ENCODE measurements at places on chromosomes 3 and 15.
A peak's percentile ranks its signal among the peaks of the same experiment; 100 is the strongest.

DNA sequence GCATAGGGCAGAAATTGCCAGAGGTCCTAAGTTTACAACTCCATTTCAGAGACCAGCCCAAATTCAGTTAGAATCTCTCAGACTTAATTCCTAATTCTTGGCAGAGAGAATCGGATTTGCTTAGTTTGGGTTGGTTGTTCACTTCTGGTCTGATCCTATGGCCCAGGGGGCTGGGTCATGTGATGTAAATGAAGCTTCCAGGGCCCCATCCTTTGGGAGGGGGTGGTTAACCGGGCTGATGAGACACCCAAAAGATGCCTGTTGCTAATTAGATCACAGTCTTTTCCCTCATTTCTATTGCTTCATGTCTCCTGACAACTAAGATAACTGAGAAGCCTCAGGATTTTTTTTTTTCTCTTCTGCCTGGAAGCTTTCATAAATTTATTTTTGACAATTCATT is 11.1 kb upstream of the ZNF620 start:
- no peaks in the 10 kb centered on the region for H3K4me1 ChIP-seq
- no peak overlapping the region for H3K27ac ChIP-seq
- no peaks in the 10 kb centered on the region for H3K36me3 ChIP-seq
- no peak for DNase-seq
- H3K27me3 ChIP-seq: no peaks in the 10 kb centered on the region
- no peak overlapping the region for H3K4me3 ChIP-seq

GRCh38 chr3:36901588-36901987 is 43.3 kb downstream of the TRANK1 start:
- H3K4me3 ChIP-seq: no peak overlapping the region
- H3K27me3 ChIP-seq: no peaks in the 10 kb centered on the region
- peaks cover 10% of the 10 kb centered on the region for H3K36me3 ChIP-seq
- no peaks in the 10 kb centered on the region for H3K4me1 ChIP-seq
- DNase-seq: no peak
- H3K27ac ChIP-seq: no peak overlapping the region

- no peaks in the 10 kb centered on the region for H3K27me3 ChIP-seq
- DNase-seq: no peak
- H3K27ac ChIP-seq: no peak overlapping the region
- H3K4me3 ChIP-seq: no peak overlapping the region
These were observed 10.8 kb downstream of the PLA1A start for GRCh38 chr3:119608405-119609000.

- H3K36me3 ChIP-seq: no peaks in the 10 kb centered on the region
- H3K4me3 ChIP-seq: no peak overlapping the region
- no peak for DNase-seq
- H3K27ac ChIP-seq: no peak overlapping the region
These were observed 308.7 kb downstream of the MAGI1 start for GRCh38 chr3:65729973-65730372.

DNA sequence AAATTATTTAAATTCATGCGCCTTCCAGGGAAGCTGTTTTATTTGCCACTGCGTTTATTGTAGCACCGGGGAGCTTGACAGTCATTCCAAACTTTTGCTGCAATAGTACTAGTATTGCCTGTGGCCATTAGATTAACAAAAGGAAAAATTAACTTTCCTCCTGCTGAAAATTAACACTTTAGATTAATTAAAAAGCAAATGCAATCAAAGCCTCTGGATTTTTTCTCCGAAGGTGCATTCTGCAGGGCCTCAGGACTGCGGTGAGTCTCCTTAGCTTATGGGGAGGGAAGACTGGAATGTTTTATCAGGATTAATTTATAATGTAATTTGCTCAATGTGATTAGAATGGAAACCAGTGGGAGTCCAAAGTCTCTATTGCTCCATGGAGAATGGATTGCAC is 456.4 kb upstream of the CFAP20DC start:
- H3K27me3 ChIP-seq: no peaks in the 10 kb centered on the region
- no peak for DNase-seq
- no peaks in the 10 kb centered on the region for H3K36me3 ChIP-seq
- no peak overlapping the region for H3K4me3 ChIP-seq
- H3K4me1 ChIP-seq: no peaks in the 10 kb centered on the region

- H3K36me3 ChIP-seq: peaks cover 62% of the 10 kb centered on the region
- DNase-seq: no peak
- no peaks in the 10 kb centered on the region for H3K27me3 ChIP-seq
- no peak overlapping the region for H3K4me3 ChIP-seq
These were observed 93.1 kb upstream of the RPL32 start for GRCh38 chr3:12934431-12934830.

DNA sequence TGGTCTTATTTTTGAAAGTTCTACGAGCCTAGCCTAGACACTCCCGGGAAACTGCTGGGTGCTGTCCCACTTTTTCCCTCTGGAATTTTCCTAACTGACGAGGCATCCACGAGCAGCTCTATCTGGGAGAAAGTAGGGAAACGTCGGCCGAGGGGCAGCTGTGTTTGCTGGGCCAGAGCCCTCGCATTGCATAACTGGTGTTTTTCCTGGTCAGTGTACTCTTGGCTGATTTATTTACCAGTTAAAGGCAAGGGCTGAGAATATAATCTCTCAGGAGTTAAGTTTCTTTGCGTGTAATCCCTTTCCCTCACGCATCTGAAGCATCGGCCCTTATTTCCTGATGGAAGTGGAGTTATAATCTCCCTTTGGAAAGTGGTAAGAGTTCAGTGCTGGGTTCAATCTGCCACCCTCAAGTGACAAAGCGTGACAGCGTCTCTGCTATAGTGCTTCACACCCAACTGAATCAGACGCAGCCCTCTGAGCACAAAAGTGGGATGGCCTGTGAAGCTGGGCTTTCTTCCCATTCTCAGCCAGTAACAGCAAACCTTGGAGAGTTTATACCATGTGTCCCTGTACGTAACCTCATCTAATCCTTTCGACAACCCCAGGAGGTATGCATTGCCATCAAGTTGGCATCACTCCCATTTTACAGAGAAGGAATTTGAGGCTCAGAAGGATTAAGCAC is 311.5 kb downstream of the RORA start:
- no peaks in the 10 kb centered on the region for H3K36me3 ChIP-seq
- H3K4me1 ChIP-seq: peaks cover under 1% of the 10 kb centered on the region
- no peak overlapping the region for H3K4me3 ChIP-seq
- peak overlapping the region; percentile 76 for H3K27ac ChIP-seq

- H3K4me3 ChIP-seq: no peak overlapping the region
- H3K27me3 ChIP-seq: no peaks in the 10 kb centered on the region
- no peak for DNase-seq
- H3K4me1 ChIP-seq: no peaks in the 10 kb centered on the region
These were observed 96.4 kb downstream of the TPRA1 start for GRCh38 chr3:127493924-127494646.

GRCh38 chr15:85302271-85302670 is 78.1 kb upstream of the AKAP13 start:
- no peaks in the 10 kb centered on the region for H3K27me3 ChIP-seq
- no peak overlapping the region for H3K27ac ChIP-seq
- no peak overlapping the region for H3K4me3 ChIP-seq
- DNase-seq: no peak
- no peaks in the 10 kb centered on the region for H3K4me1 ChIP-seq

DNA sequence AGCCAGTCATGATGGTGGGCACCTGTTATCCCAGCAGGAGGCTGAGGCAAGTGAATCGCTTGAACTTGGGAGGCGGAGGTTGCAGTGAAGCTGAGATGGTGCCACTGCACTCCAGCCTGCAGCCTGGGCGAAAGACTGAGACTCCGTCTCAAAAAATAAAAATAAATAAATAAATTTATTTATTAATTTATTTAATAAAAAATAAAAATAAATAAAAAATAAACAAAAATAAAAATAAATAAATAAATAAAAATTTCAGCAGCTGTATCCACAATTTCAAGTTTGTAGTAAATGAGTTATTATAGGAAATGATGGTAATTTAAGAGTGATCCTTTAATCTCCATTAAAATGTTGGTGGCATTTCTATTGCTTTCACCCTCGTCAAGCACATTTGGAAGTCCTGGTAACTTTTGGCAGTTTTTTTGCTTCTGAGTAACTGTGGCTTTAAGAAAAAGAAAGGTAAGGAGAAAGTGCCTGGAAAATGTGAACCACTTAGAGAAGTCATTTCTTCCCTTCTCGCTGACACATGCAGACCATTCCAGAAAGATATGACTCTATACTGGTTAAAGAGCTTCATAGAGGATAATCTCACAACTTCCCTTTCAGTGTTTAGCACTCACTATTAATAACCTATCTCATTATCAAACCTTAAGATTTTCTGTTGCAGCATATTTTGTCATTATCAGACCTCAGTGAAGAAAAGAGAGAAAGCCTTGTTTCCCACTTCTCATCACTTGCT is 296.6 kb downstream of the TIGIT start:
- H3K36me3 ChIP-seq: no peaks in the 10 kb centered on the region
- no peaks in the 10 kb centered on the region for H3K27me3 ChIP-seq
- DNase-seq: no peak
- H3K4me3 ChIP-seq: no peak overlapping the region

All from lung (tissue), 17 donors.